ENCODE measurements at places on chromosomes 2 and 18.

DNA sequence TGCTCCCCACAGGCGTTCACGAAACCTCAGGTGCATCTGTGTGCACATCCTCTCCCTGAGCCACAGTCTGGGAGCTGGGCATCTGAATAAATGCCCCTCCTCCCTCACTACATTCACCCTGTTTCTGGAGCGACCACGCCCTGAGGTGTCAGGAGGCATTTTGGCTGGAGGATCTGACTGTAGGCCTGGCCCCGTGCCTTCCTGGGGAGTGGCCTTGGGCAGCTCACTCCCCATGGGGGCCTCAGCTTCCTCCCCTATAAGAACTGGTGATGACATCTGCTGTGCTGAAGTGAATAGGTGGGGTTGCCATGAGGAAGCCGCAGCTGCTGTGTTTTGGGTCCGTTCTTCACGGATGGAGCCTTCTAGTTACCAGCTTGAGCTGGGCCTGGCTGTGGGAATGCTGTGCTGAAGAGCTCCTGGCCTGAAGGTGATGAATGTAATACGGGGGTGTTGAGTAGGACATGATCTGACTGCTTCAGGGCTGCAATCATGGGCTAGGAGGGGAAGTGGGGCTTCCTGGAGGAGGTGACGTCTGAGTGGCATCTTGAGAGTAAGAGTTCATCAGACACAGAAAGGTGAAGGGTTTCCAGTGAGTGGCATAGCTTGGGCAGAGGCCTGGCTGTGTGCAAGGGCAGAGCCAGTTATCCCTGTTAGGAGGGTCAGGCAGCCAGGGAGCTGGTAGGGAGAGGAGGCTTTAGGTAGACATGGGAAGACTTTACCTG lies 58.2 kb downstream of the GLI2 start:
- no peak for DNase-seq

- no peak for DNase-seq
Observed at GRCh38 chr2:235768606-235769005, 274.8 kb downstream of the AGAP1 start.

- no peak for DNase-seq
Observed at GRCh38 chr18:76466410-76466991, 28.5 kb downstream of the ZNF516 start.

DNA sequence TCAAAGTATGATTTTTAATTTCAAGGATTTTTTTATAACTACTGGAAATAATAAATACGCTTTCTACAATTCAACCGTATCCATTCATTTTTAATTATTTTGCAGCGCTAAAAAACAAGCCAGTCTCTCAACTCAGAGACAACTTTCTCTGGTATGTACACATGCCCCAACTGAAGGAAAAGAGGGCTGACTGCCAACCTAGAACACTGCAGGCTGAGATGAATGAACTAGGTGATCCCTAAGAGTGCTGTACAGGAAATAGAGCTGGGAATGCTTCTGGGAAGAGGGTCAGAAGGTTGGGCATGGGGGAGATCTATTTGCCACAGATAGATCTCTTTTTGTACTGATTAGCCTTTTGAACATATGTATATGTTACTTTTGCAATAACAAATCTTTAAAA lies 460.1 kb downstream of the NR4A2 start:
- DNase-seq: no peak

GRCh38 chr2:152050341-152050740 lies 48.5 kb downstream of the CACNB4 start:
- DNase-seq: no peak

- no peak for DNase-seq
Observed at GRCh38 chr2:207133820-207134519, 31.8 kb downstream of the KLF7 start.
